H9 (cell line): ENCODE measurements at places on chromosomes 5 and 9. TPM values are rescaled to one million over a fixed set of nuclear protein-coding genes. Genes with fewer than 3 reads are reported as not detected.

Gene HTR1A
- total RNA-seq = 0.55 and 0.79 TPM in 2 replicates

Gene LCN1
- total RNA-seq = not detected in 2 replicates

DNA sequence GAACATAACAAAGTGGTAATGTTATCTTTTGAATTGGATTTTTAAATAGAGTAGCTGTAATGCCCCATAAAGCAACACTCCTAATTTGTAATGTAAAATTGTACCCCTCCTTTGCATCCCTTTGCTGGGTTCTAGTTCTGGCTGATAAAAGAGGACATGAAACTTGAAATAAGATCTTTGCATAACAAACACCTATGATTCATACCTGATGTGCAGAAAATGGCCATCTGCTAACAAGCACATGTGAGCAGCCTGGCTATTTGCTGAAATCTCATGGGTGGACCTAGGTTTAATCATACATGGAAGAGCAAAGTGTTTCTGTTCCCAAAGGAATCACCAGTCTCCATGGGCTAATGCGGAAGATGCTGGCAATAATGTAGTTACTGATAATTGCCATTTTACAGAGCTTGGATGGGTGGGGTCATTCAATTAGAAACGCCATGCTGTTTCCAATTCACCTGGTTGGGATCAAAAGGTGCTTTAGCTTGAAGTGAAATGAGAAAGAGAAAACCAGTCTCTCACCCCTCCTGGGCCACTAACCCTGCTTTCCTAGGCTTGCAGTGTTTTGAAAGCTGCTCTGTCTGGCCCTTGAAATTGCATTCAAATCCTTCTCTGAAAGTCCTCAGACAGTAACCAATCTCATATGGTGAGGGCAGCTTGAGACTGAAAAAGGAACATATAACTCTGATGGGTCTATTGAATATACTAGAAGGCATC, 585.1 kb downstream of the TLE4 start:
- peaks cover 2% of the 10 kb centered on the region; the same call in 2 of the 3 replicates for H3K36me3 ChIP-seq
- H3K4me3 ChIP-seq = no peak overlapping the region
- no peaks in the 10 kb centered on the region for H3K27me3 ChIP-seq
- DNase-seq = no peak

- H3K4me3 ChIP-seq = no peak overlapping the region
- no peaks in the 10 kb centered on the region for H3K27me3 ChIP-seq
- H3K36me3 ChIP-seq = no peaks in the 10 kb centered on the region
- no peak for DNase-seq
- no peaks in the 10 kb centered on the region for H3K4me1 ChIP-seq
These were observed 17.8 kb upstream of the GLIS3 start for GRCh38 chr9:4317681-4318080.

GRCh38 chr5:103744159-103744558, 181.6 kb upstream of the NUDT12 start:
- no peak overlapping the region for H3K4me3 ChIP-seq
- no peaks in the 10 kb centered on the region for H3K36me3 ChIP-seq
- no peak overlapping the region for H3K27ac ChIP-seq
- H3K27me3 ChIP-seq = no peaks in the 10 kb centered on the region

Gene ZNF169
- 4.8 TPM in 2 replicates for total RNA-seq

Gene F2R
- total RNA-seq = 14.8 and 15.2 TPM in 2 replicates
